Upper lobe of right lung (tissue), 1 donor: ENCODE measurements at places on chromosomes 2 and 18.

DNA sequence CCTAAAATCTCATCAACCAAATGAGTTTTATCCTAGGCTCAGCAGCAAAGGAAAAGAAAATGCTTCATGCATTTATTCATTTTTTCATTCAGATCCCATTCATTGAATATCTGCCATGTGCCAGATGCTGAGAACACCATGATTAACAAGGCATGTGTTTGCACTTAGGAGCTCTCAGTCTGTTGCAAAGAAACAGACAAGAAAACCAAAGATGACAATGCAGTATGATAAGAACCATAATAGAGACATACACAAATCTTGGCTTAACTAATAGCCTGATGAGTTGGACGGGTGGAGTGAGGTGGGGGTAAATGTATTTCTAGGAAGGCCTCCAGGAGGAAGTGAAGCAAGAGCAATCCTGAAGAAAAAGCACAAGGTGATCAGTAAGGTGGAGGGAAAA lies 177.8 kb upstream of the SCN7A start:
- no peak for DNase-seq

- DNase-seq: no peak
Measured at GRCh38 chr2:37168217-37168981, 11.6 kb upstream of the EIF2AK2 start.

GRCh38 chr2:236899146-236899545 lies 186.5 kb upstream of the COPS8 start:
- no peak for DNase-seq

GRCh38 chr2:64942693-64943092 lies 46.5 kb upstream of the SLC1A4 start:
- DNase-seq: no peak

GRCh38 chr2:147025646-147026585 lies 818.9 kb upstream of the ACVR2A start:
- DNase-seq: no peak
